ENCODE measurements at places on chromosomes 11 and 22.

- DNase-seq, result no peak
Measured at GRCh38 chr11:26227301-26227746, 104.6 kb upstream of the ANO3 start.

- no peak for DNase-seq
Measured at GRCh38 chr22:27677905-27678458, 123.6 kb downstream of the MN1 start.

- no peak for DNase-seq
Measured at GRCh38 chr11:111801135-111801534, 34.9 kb upstream of the PPP2R1B start.

GRCh38 chr22:24516301-24516737 is 21.2 kb downstream of the UPB1 start:
- DNase-seq, result no peak

DNA sequence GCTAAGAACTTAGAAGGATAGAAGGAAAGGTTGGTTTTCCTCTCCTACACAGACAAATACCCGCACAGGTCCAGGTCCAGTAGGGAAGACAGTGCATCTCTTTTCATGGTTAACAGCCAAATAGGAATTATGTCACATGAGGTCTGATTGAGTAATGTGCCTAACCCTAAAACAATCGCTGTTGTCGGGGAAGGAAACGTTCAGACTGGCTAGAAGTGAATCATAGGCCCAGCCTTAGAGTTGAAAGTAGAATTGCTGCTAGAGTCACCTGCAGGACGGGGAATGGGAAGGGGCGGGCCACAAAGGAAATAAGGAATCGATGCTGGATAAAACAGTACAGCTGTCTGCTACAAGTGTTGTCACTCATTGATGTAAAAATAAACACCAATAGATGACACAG is 12.4 kb upstream of the HTATIP2 start:
- DNase-seq, result no peak

- no peak for DNase-seq
Measured at GRCh38 chr11:58921778-58922390, 17.4 kb upstream of the GLYATL1 start.

Measured in central memory CD4-positive, alpha-beta T cell (primary cell).